Substantia nigra (tissue), 51 donors: ENCODE measurements at places on chromosomes 3 and 15.

GRCh38 chr3:194554473-194555123, 67.8 kb upstream of the ATP13A3 start:
- no peak for DNase-seq

DNA sequence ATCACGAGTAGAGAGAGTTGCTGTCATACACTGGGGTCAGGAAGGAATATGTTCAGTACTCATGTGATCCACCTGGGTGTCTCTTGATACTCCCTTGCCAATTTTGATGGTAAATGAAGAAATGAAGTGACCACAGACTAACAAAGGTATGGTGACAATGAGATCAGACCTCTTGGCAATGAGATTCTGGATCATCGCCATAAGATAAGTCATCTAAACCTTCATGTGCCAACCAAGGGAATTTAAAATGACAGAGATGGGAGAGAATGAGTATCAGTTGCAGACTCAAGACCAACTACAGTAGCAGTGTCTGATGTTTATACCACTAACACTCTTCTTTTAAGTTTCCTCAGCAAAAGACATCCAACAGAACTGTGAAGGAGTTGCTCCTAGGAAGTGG, 601.0 kb downstream of the MECOM start:
- no peak for DNase-seq

- no peak for DNase-seq
These were observed 46.4 kb downstream of the SCN11A start for GRCh38 chr3:39005295-39005694.

GRCh38 chr3:117873249-117873600, 1161.4 kb downstream of the IGSF11 start:
- peak; percentile 40 for DNase-seq

DNA sequence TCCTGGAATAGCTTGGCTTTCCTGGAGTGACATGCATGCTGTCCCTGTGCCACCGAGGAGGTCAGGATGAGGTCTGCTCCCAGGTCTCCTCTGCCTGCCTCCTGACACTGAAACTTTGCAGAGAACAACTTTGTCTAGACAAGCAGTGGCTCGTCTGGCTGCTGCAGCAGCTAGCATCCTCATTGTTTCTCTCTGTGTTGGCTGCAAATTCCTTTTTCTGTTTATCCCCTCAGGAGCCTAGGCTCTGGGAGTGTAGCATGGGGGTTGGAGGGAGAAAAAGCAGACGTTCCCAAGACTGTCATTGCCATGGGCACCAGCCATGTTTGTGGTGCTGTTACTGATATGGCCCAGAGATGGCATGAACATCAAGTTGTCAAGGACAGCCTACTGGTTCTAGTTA, 208.7 kb upstream of the LRIG1 start:
- DNase-seq, result no peak

GRCh38 chr3:14147617-14148016, 22.8 kb downstream of the TMEM43 start:
- DNase-seq, result no peak

- DNase-seq, result no peak
These were observed 88.2 kb downstream of the FBN1 start for GRCh38 chr15:48557335-48557734.

GRCh38 chr3:9501226-9501625, 52.4 kb downstream of the LHFPL4 start:
- DNase-seq, result no peak

DNA sequence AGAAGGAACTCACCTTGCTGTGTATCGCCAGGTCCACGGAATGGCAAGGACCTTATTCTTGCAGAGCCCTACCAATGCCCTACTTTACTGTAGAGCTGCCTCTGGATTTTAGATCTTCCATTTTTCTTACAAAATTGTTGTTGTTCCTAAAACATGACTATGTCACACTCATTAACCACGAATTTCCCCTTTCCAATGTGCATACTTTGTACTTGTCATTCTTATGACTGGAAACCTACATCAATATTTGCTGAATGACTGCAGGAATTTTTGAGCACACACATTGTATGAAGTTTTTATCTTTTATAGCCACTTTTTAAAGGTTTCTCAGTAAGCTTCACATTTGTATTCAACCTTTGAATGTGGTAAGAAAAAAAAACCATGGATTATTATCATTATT, 35.9 kb upstream of the CMSS1 start:
- DNase-seq, result no peak

DNA sequence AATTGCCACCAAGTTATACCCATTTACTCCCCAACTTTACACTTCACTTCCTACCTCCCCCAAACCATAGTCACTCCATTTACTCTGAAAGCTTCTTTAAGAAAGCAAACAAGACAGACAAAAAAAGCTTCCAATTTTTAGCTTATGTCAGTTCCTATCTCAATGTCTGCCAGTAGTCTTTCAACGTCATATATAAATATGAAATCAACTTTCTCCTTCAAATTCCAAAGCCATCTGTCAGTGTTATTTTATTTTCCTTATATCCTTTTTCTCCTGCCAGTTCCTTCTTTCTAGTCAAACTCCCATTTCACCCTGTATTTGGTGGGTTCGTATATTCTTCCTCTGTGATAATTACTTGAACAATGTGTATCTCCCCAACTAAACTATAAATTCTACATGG, 85.8 kb upstream of the CMC1 start:
- DNase-seq, result no peak

DNA sequence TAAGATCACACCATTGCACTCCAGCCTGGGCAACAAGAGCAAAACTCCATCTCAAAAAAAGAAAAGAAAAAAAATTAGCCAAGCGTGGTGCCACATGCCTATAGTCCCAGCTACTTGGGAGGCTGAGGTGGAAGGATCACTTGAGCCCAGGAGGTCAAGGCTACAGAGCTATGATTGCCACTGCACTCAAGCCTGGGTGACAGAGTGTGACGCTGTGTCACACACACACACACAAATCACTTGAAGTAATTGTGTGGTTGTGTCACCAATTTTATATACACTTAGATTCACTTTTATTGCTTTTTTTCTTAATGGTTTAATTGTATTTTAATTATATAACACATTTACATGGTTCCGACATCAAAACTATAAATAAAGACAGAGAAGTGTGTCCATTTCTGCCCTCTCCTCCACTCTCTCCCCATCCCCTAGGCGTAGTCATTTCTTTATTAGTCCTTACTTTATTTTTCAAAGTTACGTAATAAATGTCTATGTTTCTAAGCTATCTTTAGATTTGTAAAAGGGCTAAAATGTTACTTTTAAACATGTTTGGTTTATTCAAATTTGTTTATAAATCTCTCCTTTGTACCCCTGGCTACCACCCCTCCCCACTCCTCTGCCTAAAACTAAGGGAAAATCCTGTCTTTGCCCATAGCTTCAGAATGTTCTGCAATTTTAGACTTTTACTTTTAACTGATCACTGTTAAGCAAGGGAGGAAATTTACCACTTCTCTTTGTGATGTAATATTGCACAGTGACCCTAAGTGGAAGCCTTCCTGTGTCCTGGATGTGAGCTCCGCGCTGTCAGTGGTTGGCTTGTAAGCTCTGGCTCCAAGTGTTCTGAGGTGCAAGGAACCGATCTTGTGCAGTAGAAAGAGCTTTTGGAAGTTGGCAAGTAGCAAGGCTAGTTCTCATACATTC, 10.8 kb upstream of the VILL start:
- DNase-seq, result no peak

DNA sequence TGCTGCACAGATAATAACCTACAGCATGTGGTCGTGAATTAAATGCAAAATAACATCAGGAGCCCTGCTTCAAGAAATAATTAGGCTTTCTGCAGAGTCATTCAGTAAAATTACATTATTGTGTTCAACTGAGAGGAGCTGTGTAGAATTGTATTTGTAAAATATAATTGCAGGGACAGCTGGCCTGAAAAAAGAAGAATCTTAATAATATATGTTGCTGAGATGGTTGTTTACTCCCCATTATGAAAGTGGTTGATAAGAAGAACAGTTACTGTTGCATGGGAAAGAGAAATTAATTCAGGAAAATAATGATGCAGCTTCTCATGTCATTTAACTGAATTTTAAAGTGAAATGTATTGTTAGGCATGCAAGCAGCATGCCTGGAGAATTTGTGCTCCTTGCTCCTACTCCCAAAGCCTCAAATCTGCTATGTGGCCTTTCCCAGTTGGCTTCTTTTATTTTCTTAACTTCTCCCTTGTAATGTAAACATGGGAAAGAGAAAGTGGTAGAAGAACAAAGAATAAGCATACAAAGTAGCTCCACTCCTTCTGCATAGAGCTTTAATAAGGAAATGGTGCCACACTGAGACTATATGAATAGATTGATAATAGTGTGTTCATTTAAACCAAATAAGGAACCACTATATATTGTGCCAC, 100.1 kb downstream of the VGLL3 start:
- no peak for DNase-seq

DNA sequence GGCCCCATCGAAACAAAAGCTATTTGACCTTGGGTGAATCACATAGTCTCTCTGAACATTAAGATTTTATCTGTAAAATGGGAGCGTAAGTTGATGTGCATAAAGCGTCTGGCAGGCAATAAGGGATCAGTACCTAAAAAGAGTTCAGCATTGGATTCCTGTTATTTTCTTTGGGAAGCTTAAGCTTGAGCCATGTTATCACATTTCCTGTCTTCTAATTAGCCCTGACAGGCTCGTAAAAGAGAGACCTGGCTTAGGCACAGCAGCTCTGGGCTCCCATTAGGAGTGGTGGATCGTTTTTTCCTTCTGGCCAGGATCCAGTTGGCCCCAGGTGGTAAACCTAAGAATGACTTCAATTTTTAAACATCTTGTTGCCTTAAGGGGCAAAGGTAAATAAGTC, 26.0 kb upstream of the CA12 start:
- DNase-seq, result no peak

- no peak for DNase-seq
These were observed 122.8 kb downstream of the GMNC start for GRCh38 chr3:190739641-190740185.

- DNase-seq, result no peak
These were observed 17.0 kb upstream of the PCSK6 start for GRCh38 chr15:101506491-101506890.

GRCh38 chr3:38267662-38268061, 2.0 kb downstream of the SLC22A13 start:
- no peak for DNase-seq

GRCh38 chr3:181561139-181562031, 150.3 kb upstream of the SOX2 start:
- no peak for DNase-seq

DNA sequence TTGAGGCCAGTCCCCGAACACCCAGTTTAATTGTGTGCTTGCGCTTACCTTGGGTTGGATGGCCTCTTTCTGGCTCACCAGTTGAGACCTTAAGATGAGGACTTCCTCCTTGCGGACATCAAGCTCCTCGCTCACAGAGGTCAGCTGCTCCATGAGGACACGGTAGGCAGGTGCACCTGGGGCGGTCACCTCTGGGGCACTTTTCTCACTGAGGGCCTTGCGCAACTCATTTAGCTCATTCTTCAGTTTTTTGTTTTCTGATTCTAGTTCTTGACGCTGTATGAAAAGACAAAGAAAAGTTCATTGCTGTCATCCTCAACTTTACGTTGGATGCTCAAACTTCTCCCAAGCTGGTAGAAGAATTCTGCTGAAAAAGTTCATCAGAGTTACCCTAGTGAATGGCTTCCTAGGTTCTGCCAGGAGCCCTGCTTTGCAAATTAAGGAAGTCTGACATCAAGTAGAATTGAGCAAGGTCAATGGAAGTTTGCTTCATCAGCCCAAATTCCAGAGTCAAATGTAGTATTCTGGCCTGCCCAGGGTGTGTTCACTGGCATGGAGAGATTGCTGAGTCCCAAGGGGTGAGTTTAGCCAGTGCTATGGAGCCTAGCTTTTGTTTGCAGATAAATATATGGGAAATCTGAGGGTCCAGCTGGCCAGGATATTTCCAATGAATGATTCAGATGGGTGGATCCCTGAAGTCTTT, 55.8 kb upstream of the MYO5C start:
- DNase-seq, result no peak

DNA sequence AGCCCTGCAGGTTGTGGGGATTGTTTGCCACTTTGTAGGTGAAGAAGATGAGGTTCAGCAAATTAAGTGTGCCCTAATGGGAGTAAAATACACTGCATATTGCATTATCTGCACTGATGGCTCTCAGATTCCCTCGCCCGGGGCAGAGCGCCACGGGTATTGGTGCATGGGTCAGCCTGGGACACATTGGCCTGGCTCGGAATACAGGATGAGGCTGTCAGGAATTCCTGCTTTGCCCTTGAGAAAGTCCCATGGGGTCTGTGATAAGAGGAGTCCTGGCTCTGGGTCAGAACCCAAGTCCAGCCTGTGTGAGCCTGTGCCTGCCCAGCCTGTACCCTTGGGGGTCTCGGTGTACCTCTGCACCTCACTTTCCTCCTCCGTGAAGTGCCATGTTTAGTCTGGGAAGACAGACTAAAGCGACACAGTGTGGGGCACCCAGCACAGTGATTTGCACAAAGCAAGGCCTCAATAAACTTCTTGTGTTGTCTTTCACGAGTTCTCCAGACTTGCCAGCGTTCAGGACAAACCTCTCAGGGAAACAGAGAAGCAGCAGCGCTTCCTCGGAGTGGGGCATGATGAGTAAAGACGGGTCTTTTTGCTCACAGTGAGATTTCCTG, 107.6 kb downstream of the LRRK1 start:
- no peak for DNase-seq

DNA sequence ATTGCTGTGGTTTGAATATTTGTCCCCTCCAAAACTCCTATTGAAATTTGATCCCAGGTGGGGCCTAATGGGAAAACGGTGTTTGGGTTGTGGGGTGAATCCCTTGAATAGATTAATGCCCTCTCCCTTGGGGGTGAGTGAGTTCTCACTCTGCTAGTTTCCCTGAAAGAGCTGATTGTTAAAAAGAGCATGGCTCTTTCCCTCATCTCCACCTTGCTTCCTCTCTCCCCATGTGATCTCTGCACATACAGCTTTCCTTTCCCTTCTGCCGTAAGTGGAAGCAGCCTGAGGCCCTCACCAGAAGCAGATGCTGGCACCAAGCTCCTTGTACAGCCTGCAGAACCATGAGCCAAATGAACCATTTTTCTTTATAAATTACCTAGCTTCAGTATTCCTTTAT, 394.9 kb upstream of the WNT5A start:
- no peak for DNase-seq

DNA sequence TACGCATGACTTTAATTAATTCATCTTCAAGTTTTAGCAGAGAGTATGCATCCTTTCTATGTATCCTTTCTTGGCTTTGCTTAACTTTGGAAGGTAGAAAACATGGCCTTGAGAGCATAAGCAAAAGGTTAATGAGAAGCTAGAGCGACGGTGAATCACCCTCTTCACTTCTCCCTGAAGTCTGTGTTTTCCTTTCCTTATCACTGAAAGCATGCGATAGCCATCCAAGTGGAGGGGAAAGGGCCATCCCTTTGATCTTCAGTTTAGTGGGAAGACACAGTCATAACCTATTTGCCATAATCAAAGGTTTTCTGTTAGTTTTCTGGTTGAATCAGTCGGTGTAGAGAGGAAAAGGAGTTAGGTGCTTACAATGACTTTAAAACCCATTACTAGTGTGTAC, 354.0 kb upstream of the ROBO2 start:
- DNase-seq, result no peak
